ENCODE measurements at places on chromosomes 5 and 9.

- peak; percentile 19 for DNase-seq
Measured at GRCh38 chr9:121709798-121710197, 58.4 kb downstream of the DAB2IP start.

- DNase-seq: no peak
Measured at GRCh38 chr9:81759680-81760215, 70.4 kb upstream of the TLE1 start.

DNA sequence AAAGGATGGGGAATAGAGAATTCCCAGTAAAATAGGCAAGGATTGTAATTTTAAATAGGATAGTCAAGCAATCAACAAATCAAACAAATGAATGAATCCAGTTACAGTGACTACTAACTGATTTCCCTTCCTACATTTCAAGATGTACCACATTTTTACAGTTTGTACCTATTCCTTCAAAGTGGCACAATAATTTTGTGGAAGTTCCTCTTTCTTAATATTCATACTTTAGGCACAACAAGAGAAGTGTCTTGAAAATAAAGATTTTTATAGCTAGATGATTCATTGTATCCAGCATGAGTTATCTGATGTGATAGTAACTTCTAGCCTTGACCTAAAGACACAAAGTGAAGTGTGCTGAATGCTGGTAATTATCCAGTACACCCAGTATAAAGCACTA is 122.2 kb upstream of the ACOT12 start:
- DNase-seq: no peak

DNA sequence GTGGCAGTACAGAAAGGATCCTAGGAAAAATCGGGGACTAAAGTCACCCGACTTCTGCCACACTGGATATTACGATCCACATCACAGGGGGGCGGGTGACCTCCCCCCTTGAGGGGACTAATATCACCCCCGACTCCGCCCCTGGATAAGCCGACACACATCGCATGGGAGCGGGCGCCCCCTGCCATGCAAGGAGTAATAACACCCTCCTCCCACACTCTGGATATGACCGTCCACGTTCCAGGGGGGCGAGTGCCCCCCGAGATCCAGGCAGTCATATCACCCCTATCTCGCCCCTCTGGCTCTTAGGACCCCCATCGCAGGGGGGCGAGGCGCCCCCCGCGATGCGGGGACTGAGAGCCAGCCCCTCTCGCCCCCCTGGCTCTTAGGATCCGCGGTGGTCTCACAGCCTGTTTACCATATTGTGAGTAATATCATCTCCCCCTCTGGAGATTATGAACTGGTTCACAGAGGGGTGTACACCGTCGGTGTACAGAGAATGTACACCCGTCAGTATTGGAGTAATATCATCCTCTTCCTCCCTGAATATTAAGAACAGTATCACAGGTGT is 423.0 kb downstream of the DIRAS2 start:
- DNase-seq: no peak

- DNase-seq: no peak
Measured at GRCh38 chr9:12463641-12464040, 229.5 kb upstream of the TYRP1 start.

GRCh38 chr5:54159153-54159892 is 151.1 kb downstream of the ARL15 start:
- DNase-seq: no peak

DNA sequence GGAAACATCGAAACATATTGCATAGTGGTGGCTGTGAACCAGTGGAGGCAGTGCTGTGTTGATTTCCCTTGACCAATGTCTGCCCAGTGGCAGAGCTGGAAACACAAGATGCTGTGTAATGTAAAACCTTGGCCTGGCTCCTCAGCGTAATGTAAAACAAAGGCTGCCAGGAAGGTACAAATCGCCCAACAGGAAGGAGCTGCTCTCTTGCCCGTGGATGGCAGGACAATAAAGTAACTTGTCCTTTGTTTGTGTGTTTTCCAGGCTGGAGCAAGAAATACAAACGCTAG is 143.4 kb downstream of the PALM2AKAP2 start:
- no peak for DNase-seq

GRCh38 chr5:40551496-40552491 is 127.9 kb upstream of the PTGER4 start:
- DNase-seq: no peak

- no peak for DNase-seq
Measured at GRCh38 chr5:58077966-58078365, 381.9 kb downstream of the PLK2 start.

GRCh38 chr9:108017671-108018070 is 528.1 kb upstream of the KLF4 start:
- no peak for DNase-seq

- no peak for DNase-seq
Measured at GRCh38 chr9:133512253-133513213, 12.2 kb downstream of the MYMK start.

DNA sequence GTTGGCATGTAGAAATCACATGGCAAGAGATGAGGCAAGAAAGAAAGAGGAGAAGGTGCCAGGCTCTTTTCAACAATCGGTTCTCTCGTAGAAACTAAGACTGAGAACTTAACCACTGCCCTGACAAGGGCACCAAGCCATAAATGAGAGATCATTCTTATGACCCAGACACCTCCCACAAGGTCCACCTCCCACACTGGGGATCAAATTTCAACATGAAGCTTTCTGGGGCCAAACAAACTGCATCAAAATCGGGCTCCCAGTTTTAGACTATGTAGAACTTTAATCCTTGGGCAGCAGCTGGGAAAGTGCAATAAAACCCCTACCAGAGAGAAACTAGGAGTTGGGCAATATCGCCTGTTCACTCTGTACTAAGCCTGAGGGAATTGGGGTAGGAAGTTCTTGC is 150.2 kb upstream of the CCDC152 start:
- DNase-seq: no peak

GRCh38 chr5:106658150-106658549 is 1012.6 kb downstream of the EFNA5 start:
- no peak for DNase-seq

- no peak for DNase-seq
Measured at GRCh38 chr5:34509392-34509791, 146.7 kb upstream of the RAI14 start.

DNA sequence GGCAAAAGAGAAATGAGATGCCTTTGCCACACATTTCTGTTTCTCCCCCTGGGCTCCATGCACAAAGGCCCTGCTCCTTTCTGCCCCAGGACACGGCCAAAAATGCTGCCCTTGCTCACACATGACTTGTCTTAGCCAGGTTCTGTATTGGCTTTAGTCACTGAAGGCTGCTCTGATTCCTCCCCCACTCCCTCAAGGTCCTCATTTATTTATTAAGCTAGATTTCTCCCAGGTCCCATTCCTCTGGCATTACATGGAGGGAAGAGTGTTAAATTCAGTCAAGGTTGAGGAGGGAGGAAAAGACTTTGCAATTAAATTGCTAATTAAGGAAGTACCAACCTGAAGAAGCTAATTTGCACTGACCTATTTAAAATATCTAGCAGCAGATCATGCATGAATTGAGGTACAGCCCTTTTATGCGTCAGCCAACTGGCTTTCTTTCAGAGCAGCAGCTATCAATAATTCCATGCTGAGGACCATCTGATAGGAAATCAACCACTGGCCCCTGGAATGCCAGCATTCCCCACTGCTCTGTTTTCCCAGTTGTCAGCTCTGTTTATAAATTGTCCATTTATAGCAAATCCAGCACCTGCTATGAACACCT is 81.2 kb upstream of the MAP3K1 start:
- DNase-seq: no peak

GRCh38 chr9:105425816-105426433 is 21.9 kb upstream of the FSD1L start:
- DNase-seq: no peak

GRCh38 chr5:175484322-175484721 is 6.0 kb downstream of the SFXN1 start:
- no peak for DNase-seq

DNA sequence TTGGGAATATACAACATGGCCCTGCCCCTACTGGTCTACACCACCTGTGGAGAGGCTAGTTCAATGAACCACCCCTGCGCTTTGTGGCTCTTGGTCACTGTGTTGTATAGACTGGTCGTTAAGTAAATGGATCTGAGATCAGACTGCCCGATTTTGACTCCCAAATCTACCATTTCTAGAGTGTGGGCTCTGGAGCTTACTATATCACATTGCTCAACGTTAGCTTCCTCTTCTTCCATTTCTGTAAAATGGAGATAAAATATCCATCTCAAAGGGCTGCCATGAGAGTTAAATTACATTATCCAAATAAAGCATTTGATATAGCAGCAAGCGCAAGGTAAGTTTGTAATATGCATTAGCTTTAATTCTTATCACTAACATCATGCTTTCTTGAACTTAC is 52.7 kb upstream of the IFNK start:
- DNase-seq: no peak

DNA sequence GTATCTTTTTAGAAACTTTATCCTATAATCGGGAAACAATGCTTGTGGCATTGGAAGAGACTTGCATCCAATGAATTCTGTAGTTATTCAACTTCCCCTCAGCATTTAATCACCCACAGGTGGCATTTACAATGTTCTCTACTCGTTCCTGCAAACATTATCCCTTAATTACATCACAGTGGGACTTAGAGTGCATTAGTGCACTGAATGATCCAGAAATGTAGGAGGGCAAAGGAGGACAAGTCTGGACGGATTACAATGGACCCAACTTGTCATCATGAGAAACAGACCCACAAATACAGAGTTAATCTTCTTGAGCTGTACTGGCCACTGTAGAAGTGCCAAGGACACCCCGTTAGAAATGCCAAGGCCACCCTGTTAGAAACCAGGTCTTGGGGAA is 129.1 kb downstream of the DOCK8 start:
- no peak for DNase-seq

DNA sequence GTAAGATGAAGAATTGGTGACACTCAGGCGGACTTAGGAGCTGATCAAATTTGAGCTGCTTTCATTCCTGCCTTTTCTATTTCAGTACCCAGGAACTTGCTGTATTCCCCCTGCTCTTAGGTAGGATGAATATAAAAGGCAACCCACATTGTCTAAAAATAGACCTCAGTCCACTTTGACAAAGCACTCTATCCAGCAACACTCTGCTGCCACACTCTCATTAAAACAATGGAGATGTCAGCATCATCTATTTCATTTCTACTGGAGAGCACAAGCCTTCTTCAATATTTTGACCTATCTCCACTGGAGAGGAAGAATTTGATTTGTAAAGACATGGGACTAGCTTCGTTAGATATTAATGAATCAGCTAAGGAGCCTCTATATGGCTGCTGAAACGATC is 468.4 kb downstream of the PTPRD start:
- no peak for DNase-seq

DNA sequence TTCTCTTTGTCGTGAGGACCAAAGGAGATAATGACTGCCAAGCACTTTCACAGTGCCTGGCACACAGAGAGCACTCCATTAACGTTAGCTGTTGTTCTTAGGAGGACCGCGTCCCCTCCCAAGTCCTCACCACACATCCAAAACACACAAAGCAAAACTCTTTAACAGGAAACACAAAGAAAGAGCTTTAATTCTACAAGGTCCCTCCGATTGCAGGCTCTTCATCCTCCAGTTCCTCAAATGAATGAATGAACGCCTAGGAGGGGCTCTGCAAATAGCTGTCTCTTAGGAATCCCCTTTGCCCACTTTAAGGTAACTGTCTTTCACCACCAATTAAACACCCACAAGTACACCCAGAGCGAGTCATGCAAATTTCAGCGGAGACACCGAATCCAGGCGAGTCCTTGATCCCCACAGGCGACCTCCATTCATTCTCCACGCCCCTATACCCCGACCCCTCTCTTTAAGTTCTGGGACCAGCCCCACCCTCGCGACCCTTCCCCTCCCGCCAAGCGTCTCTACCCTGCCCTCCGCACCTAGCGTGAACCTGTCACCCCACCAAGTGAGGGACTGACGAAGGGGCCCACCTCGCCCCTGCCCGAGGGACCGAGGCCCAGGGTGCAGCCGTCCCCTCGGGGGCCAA is 644 bp downstream of the TSC1 start:
- DNase-seq: no peak

DNA sequence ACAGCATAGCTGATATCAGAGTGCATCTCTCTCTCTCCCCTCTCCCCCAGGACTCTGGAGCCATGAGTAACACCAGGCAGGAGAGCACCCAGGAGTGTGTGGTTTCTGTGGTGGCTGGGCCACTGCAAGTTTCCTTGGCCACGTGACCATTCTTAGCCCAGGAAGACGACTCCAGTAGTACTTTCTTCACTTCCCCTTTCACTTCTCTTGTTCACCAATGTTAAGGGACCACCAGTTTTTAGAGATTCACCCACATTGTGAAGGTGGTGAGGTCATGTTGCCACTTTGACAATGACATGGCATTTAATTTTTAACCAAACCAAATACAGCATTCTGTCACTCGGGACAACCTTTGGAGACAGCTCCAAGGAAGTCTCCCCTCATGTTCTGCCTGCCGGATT is 17.9 kb upstream of the DAPK1 start:
- no peak for DNase-seq

DNA sequence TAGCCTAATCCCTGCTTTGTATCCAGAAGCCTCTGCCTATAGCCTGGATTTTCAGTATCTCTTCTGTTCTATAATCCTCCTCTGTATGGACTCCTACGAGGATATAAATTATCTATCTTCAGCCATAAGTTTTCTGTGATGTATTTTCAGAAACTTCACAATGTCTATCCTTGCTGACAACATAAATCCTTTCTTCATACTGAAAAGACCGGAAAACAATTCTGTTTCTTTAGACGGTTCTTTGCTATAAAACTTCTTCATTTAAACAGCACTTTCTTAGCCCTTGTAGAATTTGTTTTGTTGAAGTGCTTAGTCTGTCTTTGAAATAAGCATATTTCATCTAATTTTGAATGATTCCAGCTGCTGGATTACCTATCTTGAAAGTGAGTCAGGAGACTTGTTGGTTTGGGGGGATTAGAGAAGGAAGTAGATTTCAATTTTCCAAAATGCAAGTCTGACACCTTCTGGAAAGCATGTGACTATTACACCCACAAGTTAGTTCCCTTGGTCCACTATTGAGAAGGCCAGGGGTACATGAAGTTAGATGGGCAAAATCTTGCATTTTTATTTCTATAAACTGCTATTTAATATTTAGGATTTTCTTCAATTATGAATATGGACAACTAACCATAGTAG is 96.3 kb upstream of the RANBP3L start:
- no peak for DNase-seq

DNA sequence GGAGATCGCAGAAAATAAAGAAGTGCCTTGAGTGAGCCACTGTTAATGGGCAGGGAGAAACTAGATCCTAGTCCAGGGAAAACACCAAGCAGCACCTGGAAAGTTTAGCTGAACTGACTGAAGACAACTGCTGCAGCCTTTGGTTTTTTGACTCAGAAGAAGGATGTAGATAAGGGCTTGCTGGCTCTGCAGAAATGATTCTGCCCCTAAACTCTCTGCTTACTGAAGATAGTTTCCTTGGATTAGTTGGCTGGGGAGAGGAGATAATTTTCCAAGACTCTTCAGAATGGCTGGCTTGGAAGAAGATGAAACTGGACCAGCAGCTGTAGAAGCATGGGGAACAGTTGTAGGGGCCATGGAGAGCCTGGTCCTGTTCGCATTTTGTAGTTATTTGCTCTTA is 471.8 kb downstream of the KDM4C start:
- no peak for DNase-seq

All from NCI-H1092 (cell line).